Mucosa of gallbladder (tissue), 1 donor: ENCODE measurements at places on chromosomes 5 and 9.

DNA sequence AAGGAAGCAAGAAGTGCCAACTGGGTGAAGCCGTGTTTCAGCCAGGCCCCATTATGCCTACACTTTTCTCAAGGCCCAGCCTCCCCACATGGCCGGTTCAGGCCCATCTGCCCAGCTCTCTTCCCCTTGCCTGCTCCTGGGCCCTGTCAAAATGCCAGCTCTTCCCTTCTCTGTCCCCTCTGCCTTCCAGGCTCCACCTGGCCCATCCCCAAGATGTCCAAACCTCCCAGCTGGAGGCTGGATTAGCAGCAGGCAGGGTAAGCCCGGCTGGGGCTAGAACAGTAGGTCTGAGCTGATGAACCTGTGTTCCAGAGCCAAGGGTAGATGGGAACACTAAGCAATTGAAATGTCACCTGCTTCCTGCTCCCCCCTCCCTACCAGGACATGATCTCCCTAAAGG lies 64.1 kb upstream of the HSPA9 start:
- DNase-seq = no peak

GRCh38 chr5:111626473-111627148 lies 114.3 kb upstream of the STARD4 start:
- DNase-seq = no peak

GRCh38 chr5:107393851-107394250 lies 276.9 kb downstream of the EFNA5 start:
- no peak for DNase-seq

DNA sequence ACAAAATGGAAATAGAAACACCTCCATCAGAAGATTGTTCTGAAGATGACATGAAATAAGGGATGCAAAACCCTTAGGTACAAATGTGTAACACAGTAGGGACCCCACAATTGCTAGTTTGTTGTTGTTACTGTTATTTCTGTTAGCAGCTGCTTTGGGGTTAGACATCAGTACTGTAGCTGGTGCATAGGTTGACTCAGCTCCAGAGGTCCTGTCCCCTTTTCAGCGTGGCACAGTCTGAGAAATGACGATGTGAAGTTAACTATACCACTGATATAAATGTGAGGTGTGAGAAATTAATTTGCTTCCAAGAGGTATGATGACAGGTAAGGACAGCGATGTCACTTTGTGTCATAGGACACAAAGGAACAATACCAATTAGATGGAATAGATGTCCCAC lies 384.6 kb upstream of the KLF4 start:
- DNase-seq = no peak

- no peak for DNase-seq
Measured at GRCh38 chr5:113017881-113018635, 41.5 kb downstream of the DCP2 start.

DNA sequence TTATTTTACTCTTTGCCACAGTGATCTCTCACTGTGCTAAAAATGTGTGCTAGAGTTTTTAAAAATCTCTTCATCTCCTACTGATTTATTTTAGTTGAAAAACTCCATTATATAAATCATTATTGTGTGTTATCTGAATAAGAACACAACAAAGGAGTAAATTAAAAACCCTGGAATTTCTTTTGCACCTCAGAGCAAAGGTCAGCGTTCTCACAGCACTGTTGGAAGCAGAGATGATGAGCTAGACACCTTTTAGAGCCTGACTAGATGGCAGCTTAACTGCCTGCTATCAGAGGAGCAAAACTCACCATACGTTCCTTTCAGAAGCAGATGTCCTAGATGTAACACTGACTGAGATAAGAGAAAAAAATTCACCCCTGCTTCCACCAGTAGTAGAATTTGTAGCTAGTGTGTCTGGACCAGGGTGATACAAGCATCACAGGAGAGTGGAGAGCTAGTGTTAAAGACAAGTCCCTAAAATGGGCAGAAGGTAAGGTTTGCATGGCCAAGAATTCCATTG lies 147.1 kb downstream of the ENTREP1 start:
- DNase-seq = no peak

DNA sequence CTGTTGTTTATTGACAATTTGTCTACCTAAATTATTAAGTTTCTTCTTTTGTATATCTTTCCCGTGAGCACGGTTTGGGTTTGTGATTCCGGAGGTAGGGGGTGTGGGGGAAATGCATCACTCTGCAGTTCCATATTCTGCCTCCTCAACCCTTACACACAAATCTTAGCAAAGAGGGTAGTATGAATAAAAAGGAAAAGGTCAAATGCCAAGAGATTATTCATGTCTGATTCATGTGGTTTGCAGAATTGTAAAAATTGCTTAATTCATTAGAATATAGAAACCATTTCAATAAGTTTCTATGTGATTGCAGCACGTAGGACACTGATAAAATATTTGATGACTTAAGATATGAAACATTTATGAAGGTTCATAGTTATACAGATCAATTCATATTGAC lies 601.9 kb downstream of the SEMA5A start:
- DNase-seq = no peak

- no peak for DNase-seq
Measured at GRCh38 chr5:39675676-39676075, 250.9 kb upstream of the DAB2 start.
